ENCODE measurements at places on chromosomes 13 and 19. TPM values are rescaled to one million over a fixed set of nuclear protein-coding genes. Genes with fewer than 3 reads are reported as not detected.

DNA sequence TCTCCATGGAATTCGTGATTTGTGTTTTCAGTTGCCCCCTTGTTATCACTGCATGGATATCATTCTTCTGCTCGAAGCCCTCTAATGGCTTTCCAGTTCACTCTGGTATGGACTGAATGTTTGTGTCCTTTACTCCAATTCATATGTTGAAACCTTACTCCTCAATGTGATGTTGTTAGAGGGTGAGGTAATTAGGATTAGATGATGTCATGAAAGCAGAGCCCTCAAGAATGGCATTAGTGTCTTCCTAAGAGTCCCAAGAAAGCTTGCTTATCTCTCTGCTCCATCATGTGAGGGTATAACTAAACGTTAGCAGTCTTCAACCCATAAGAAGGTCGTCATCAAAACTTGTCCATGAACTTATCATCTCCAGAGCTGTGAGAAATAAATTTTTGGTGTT, 1626.3 kb upstream of the MIR17HG start:
- no peak for DNase-seq

GRCh38 chr19:33398361-33399060, 25.0 kb downstream of the CEBPG start:
- no peak for DNase-seq

DNA sequence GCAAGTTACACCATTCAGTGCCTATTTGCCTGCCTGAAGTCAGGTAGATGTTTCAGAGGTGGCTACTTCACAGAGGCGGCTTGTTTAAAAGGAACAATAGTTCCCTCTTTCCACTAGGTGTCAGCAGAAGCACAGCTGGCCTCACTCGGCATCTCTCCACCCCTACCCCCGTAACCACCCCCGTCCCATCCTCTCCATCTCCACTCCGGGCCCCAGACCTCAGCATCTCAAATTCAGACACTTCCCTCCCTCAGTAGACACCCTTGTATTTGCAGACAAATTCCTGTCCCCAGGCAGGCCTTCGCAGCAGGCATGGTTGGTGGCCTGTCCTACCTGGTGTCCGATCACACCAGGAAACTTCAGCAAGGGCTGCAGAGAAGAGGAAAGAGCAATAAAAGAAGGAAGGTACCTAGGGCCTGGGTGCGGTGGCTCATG, 9.1 kb upstream of the DPP9 start:
- DNase-seq: peak; percentile 74

GRCh38 chr19:30679789-30680188, 307.6 kb downstream of the ZNF536 start:
- DNase-seq: no peak

DNA sequence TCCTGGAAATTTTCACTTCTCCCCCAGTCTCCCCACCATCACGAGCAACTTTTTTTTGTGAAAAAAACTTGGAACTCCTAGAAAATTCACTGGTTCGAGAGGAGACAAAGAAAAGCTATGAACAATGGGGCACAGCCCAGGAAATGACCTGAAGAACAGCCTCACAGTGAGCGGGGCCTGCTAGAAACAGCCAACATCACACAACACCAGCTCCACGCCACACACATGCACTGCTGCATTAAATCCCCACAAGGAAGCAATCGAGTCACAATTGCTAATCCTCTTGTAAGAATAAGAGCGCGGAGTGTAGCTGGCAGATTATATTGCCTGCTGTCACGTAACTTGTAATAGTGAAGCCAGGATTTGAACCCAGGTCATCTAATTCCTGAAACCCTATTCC, 48.8 kb downstream of the SLC7A1 start:
- no peak for DNase-seq

GRCh38 chr19:29524912-29525831, 622 bp upstream of the VSTM2B start:
- no peak for DNase-seq

- DNase-seq: peak; percentile 90
These were observed 254.7 kb upstream of the SGCG start for GRCh38 chr13:22925881-22926747.

DNA sequence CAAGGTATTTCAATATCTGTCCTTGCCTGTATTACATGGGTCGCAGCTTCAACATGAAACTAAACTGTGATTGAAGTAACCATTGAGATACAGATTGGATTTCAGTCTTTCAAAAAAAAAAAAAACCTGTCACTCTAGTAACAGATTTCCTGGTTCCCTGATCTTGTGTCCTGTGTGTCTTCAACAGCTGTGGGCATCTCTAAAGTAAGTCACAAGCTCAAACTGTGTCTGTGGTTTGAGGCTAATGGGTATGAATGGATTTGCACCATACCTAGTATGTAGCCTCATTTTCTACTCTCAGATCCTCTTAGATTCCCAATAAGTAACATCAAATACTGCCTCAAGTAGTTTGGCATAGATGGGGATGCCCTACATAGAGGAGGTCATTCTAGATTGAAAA, 300.1 kb downstream of the COG6 start:
- DNase-seq: no peak

- DNase-seq: no peak
These were observed 34.2 kb downstream of the NALCN start for GRCh38 chr13:101382086-101382485.

- peak; percentile 93 for DNase-seq
These were observed at the start of gene ARHGEF1 for GRCh38 chr19:41882568-41883462. TSS of gene ARHGEF1 (plus strand) at chr19:41883184. CDS start at chr19:41888083, 4,899 bp downstream.

GRCh38 chr19:45216667-45217066, 28.5 kb downstream of the EXOC3L2 start:
- no peak for DNase-seq

SIGLEC8 gene
- total RNA-seq: 0.49 TPM

APOE gene
- 92.0 TPM for total RNA-seq

TLE2 gene
- total RNA-seq: 13.1 TPM

RASA3 gene
- 21.4 TPM for total RNA-seq

FEM1A gene
- 19.0 TPM for total RNA-seq

LCP1 gene
- total RNA-seq: 163 TPM

GJB2 gene
- 0.07 TPM for total RNA-seq

CBY2 gene
- total RNA-seq: not detected

FOSB gene
- total RNA-seq: 2.4 TPM

DIS3 gene
- total RNA-seq: 34.2 TPM

ZNF780A gene
- 21.3 TPM for total RNA-seq

ZDHHC20 gene
- total RNA-seq: 17.7 TPM
